ENCODE measurements at places on chromosomes 1 and 21.

- DNase-seq, result no peak
Measured at GRCh38 chr1:16607433-16607851, 5.9 kb downstream of the NBPF1 start.

DNA sequence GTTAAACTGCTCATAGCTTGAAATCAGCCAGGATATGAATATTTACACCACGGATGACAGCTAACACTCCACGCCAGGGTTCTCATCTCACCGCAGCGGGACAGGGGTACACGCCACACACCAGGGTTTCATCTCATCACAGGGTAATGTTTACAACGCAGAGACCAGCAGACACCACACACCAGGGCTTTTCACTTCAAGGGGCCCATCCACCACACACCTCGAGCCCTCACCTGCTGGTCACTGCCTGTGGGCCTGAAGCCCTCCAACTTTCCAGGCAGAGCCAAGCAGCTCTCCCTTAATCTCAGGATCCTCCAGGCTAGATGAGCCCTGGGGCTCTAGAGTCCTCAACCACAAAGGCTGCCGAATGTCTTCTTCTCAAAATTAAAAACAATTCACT, 1.3 kb upstream of the KRTAP10-12 start:
- no peak for DNase-seq

- no peak for DNase-seq
Measured at GRCh38 chr1:185727726-185728125, 6.5 kb upstream of the HMCN1 start.

GRCh38 chr21:46152927-46153246, 2.5 kb downstream of the FTCD start:
- DNase-seq, result no peak

DNA sequence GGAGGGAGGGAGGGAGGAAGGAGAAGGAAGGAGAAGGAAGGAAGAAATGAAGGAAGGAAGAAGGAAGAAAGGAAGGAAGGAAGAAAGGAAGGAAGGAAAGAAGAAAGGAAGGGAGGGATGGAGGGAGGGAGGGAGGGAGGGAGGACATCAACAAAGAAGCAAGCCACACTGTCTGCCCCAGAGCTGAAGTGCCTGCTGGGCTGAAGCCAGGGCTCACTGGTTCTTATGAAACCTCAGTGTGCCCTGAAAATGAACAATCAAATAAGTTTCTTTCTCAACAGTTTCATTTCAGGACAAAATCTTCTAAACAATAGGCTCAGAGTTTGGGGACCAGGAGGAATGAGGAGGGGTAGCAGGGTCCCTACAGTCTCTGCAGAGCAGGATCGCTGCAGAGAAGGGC, 21.1 kb downstream of the ARHGEF19 start:
- DNase-seq, result no peak

DNA sequence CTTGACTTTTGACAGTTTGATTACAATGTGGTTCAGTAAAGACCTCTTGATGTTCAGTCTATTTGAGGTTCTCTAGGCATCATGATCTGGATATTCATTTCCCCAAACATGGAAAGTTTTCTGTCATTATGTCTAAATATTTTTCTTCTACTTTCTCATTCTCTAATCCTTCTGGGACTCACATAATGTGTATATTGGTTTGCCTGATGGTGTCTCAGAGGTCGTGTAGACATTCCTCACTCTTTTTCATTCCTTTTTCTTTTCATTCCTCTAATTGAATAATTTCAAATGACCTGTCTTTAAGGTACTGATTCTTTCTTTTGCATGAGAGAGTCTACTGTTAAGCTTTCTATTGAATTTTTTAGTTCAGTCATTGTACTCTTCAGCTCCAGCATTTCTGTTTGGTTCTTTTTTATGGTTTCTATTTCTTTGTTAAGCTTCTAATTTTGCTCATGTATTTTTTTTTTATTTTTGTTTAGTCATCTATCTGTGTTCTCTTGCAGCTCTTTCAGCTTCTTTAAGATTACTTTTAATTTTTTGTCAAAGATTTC, 158.4 kb downstream of the GDAP2 start:
- no peak for DNase-seq

DNA sequence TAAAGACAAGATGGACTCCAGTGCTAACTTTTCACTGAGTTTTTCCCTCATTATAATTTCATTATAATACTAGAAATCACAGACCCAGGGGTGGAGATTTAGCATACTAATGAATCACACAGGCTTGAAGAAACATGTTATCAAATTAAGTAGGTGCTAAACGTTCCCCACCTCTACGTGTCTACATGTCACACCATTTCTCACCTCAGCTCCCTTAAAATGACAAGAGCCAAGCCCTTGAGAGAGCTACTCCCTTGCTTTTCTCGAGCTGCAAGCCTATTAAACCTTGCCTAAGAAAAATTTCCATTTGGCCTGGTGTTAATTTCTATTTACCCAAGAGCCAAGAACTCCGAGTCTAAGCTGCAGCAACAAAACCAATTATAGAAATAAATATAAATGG, 396.3 kb upstream of the NEGR1 start:
- DNase-seq, result no peak

DNA sequence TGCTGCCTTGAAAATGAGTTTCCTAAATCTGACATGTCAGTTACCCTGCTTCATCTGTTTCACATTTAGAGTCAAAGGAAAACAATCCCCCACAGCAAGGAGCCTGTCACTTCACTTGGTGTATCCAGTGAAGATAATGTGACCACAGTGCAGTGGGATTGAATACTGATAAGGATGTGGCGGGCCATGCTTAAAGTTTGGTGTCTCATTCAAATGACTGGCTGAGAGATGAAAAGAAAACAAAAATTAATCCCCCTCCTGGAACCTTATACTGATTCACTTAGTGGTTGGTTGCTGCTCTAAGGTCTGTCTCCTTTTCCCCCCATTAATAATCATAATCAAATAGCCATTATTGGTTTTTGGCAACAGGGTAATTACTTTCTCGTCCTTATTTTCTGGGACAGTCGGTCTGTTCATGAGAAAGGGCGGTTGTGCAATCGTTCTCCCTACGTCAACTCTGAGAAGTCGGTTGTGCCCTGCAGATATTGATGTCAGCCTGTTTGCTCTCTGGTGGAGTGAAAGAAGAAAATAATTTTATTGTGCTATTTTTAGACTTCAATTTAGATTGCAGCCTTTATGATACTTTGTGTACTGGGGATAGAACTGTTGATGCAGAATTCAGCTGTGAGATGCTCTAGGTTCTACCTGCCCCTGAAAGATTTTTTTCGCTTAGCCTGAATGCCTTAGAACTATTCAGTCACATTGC, 360.2 kb downstream of the DISC1 start:
- no peak for DNase-seq

DNA sequence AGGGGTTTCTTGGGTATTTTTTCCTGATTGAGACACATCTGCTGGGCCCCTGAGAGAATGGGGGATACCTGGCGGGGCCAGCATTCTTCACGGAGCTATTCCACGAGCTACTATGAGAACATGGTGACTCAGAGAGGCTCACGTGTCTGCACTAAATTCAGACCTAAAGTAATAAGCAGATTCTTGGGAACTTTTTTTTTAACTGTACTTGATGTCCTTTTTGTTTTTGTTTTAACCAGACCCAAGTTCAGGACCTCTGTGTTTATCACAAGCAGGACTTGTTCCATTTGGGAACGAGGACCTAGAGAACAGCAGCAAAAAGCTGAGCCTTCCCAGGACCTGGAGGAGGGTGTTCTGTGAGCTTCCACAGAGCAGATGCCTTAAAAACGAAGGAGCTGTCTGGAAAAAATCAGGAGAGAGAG, 44.0 kb downstream of the EVA1C start:
- no peak for DNase-seq

DNA sequence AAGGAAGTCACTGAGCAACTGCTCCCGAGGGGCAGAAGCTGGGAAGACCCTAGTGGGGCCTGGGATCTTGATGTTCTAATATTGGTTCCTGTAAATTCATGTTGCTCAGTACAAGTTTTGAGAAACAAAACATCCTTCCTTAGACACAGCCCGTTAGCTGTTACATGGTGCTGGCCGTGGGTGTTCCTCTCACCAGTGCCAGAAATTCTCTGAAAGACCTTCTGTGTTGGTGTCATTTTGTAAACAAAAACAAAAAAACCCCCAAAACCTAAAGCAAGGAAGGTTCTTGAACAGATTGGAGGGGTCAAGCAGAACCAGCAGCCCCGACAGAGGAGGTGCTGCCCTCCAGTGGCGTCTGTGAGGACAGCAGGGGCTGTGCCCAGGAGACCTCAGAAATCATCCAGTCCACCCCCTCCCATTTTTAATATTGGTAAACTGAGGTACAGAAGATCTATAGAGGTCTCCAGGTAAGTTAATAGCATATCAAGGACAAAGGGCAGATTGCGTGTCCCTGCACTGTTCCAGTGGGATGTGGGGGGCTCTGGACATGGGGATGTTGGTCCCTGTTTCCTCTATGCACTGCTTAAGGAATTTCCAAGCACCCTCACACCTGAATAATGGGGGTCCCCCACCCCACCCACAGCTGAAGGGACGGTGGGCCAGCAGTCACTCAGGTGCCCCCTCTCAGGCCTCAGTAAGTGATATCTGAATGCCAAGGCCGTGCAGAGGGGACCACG, 38.2 kb downstream of the SLC2A7 start:
- peak; percentile 72 for DNase-seq

DNA sequence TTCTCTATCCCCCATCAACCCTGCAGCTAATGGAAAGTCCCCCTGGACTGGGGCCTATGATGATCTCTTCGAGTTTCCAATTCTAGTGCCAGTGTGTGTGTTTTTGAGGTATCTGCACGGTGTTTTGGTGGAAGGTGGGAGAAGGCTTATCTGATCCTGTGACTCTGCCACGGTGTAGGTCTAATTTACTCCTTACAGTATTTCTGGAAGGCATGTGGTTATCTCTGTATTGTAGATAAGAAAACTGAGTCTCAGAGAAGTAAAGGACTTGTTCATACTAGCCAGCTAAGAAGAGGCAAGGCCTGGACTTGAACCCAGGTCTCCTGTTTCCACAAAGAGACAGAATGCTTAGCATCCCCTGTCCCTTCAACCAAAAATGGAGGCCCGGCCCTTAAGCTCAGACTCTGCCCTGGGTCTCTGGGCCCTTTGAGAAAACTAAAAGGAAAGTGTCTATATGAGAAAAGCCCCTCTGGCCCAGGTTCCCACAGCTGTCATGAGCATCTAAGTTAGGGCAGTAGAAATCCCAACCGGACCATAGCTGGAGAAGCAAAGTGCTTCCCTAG, 20.3 kb downstream of the RIMS3 start:
- DNase-seq, result no peak

DNA sequence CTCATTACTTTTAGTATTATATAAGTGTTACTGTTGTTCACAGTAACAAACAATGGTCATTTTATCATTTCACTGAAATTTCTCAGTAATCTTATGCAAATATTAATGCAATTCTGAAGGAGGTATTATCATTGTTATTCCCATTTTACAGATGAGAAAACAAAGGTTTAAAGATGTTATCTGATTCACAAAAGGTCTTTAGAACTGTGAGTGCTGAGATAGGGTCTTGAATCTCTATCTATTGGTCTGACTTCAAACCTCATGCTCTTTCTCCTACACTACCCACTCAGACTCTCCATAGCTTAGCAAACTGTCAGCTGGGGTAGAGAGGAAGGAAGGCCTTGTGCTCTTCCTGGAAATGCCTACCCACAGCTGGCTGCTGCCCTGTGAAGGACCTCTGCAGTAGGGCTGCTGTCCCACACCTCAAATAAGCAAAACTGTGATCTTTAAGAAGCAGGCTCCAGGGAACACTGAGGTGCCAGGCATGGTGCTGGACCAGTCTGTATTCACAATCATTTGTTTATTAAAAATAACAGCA, 6.2 kb upstream of the OSCP1 start:
- DNase-seq, result no peak

DNA sequence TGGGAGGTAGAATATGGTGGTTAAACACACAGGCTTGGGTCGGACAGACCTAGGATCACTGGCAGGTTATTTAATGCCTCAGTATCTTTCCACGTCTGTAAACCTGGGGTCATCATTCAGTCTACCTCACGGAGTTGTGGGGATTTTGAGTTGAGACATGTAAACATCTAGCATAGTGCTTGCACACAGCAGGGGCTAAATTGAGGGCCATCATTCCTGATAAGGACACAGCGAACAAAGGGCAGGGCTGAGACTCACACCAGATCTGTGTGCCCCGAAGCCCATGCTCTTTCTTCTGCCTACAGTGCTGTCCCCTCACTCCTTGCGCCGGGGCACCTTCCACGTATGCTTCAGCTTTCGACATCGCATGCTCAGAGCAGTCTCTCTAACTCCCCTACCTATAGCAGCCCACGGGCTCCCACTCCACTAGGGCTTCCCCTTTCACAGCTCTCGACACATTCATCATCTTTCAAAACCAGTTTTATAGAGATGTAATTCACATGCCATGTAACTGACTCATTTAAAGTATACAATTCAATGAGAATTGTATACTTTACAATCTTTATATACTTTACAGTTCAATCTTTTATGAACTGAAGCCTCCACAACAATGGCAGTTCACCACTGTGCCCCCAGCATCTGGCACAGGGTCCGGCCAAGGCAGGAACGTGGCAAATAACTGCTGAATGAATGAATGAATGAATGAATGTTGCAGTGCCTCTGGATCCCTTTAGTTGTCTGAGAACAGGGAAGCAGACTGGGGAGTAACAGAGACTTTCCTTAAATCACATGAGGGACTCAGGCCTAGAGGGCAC, 48.0 kb downstream of the GPR161 start:
- no peak for DNase-seq

DNA sequence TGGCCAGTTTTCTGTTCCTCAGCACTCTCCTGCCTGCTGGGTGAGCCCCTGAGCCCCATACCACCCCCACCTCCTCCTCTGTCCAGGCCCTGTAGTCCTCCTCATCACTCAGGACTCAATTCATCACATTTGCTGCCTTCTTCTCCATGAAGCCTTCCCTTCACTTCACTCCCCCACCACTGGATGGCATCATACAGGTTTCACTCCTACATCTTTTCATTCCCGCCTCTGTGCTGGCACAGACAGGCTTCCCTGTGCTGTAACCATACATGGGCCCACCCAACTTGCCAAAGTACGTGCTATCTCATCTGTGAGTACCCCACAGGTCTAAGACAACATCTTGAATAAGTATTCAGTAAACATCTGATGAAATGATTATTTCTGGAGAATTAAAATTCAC, 56.9 kb downstream of the SLC45A1 start:
- DNase-seq, result no peak
